GM10248 (cell line): ENCODE measurements at places on chromosomes 12 and 14.
A peak's percentile ranks its signal among the peaks of the same experiment; 100 is the strongest.

DNA sequence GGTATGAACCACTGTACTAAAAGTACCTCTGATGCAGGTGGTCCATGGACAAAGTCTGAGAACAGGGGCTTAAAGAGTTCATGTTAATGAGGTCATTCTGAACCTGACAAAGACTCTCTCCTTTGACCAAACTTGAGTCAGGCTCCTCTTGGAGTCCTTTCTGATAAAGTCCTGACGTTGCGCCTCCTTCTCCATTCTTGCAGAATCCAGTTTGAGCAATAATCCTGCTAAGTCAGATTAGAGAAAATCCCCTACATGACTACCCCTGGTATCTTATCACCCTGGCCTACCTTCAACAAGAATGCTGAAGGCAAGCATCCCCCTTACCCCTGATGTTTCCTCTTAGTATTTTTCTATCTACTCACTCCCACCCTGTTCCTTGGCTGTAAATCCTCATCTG is 46.0 kb upstream of the ISM2 start:
- no peak for DNase-seq

- no peak for DNase-seq
Measured at GRCh38 chr12:52493172-52493571, at the start of gene KRT6A. Gene KRT6A (minus strand): TSS chr12:52493257. CDS start chr12:52493188, 69 bp downstream.

- no peak for DNase-seq
Measured at GRCh38 chr12:48982397-48983080, 4.4 kb downstream of the WNT1 start.

GRCh38 chr14:36661506-36662257 is at the start of gene PAX9:
Gene PAX9 (plus strand): TSS chr14:36661860. CDS start chr14:36662090, 230 bp downstream.
- peak; percentile 58 for DNase-seq

DNA sequence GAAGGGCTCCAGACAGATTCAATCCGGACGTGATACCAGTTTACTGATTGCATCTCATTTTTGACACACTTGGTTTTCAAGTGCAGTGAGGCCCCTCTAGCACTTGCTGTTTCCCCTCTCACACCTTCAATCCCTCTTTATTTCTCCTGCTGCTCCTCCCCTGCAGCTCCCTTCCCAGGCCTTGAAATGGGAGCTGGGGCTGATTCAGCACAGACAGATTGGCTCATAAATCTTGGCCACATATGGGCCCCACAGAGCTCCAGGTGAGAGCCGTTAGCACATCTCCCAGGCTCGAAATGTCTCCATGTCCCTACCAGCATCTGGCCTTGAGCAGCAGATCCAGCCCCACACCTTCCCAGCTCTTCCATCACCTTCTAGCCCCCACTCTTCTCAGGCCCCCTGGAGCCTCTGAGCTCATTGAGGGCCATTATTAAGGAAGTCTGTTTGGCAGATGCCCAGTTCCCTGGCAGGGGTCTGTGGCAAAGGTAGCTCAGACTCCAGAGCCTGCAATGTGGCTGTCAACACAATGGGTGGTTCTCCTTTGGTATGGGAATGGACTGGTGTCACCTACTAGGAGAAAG is 220.3 kb upstream of the FKBP4 start:
- no peak for DNase-seq

GRCh38 chr12:14239350-14239934 is 126.0 kb upstream of the ATF7IP start:
- DNase-seq: peak; percentile 47

GRCh38 chr12:3004655-3005565 is 45.7 kb downstream of the TEAD4 start:
- DNase-seq: no peak

DNA sequence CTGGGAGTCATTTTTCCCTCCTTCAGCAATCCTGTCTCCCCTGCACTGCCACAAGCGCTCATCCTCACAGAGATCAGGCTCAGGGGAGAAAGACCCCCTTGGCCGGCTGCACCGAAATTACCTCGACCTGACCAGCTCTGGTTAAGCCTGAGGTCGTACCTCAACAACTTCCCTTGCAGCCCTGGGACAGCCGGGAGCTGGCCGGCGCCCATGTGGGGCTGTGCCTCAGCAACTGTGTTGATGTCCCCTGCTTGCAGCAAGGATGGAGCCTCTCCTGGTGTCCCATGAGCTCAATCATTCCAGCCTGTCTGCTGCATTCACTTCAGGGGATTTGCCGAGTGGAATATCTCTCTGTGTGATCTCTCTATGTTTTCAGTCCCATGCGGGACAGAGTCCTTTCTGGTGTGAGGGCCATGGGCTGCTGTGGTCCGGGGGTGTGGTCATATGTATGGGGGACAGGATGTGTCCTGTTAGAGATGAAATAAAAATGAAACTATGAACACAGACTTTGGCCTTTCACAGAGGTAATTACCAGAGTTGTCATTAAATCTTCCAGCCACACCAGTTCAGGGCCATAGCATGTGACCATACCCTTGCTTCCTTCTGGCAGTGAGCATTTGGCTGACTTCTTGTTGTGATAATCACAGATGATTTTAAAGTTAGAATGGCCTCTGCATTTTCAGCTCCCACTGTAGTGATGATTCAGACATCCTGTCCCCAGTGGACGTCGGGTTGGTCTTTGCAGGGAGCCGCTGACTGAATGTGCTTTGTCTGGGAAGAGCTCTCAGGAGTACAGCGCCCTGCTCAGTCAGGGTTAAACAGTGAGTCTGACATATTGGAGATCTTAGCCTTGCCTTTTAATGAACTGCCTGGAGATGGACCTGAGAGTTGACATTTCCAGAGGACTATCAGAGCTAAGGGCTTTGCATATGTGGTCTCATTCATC is 405.9 kb downstream of the AACS start:
- DNase-seq: peak; percentile 38

DNA sequence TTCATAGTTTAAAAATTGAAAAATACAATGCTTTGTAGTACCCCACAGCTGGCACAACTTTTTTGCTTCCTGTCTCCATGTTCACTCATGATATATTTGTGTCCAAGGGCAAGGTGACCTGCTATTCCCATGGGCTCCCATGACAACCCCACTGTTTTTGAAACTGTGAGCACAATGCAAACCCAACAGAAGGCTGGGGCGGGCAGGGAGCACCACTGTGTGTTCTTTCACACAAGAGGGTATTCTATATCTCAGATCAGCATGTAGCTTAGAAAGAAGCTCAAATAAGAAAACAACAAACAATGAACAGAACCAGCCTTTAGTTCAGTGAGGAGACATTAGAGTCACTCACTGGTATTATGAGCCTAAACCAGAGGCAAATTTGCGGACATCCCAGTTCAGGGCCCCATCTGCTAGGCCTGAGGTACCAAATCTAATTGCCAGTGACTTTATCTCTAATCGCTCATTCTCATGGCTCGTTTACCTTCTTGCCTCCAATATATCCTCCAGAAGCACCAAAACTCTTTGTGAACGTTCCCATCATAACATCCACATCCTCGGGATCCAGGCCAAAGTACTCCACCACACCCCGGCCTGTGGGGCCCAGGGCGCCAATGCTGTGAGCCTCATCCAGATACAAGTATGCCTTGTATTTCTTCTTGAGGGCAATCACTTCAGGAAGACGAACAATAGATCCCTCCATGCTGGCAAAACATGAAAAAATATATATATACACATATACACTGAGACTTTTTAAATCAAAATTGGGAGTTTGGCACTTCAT is 56.4 kb upstream of the ISM2 start:
- DNase-seq: no peak

GRCh38 chr12:18068355-18068754 is 21.6 kb downstream of the RERGL start:
- DNase-seq: no peak

DNA sequence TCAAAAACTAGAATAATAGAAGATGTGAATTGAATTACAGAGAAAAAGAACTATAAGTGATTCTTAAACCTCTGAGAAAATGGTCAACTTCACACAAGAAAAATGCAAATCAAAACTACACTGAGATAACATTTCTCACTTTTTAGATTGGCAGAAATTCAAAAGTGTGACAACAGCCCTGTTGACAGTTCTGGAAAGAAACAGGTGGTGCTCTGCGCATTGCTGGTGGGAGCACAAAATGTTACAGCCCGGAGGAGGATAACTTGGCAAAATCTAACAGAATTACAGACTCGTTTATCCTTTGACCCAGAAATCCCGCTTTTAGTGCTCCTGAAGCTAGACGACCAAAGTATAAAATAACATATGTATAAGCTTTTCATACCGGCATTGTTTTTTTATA is 222.5 kb upstream of the CNTN1 start:
- no peak for DNase-seq

DNA sequence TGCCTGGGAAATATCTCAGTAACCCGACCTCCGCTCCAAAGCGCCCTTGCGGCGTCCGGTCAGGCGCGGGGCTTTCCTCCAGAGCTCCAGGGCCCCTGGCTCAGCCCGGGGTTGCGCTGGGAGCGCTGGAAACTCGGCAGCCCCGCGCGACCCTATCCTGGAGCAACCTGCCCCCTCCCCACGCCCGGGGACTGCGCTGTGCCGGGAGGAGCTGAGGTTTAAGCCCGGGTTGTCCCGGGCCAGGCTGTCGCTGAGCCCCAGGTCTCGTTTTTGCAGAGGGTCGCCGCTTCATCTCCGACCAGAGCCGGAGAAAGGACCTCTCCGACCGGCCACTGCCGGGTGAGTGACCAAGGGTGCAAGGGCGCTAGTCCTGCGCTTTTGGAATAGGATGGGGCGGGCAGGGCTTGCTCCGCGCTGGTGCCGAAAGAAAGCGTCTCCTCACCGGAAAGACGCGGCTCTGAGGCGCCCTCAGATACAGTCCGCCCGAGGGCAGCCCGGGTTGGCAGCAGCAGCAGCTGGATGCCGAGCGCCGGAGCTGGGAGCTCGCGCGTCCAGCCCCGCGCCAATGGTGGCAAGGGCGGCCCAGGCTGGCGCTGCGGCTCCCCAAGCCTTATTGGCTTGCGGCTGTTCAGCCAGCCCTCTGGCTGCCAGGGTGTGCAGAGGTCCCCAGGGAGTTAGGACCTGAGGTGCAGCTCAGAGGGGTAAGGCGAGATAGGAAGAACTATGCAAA is 1.5 kb downstream of the SPX start:
- DNase-seq: peak; percentile 41
